ENCODE measurements at places on chromosomes 2 and 18.

DNA sequence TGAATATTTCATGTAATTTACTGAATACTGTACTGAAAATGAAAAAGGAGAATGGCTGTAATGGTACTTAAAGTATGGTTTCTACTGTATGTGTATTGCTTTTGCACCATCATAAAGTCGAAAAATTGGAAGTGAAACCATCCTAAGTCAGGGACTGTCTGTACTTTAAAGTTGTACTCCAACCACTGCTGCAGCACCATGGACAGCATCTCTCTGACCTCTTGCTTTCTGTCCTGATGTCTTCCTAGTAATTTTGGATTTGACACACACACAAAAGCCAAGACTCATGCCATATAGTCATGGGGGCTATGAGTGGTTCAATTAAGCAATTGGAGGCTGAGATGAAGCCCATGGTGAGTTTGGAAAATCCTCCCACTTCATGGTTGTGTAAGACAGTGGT lies 256.3 kb upstream of the PKDCC start:
- DNase-seq, result no peak

DNA sequence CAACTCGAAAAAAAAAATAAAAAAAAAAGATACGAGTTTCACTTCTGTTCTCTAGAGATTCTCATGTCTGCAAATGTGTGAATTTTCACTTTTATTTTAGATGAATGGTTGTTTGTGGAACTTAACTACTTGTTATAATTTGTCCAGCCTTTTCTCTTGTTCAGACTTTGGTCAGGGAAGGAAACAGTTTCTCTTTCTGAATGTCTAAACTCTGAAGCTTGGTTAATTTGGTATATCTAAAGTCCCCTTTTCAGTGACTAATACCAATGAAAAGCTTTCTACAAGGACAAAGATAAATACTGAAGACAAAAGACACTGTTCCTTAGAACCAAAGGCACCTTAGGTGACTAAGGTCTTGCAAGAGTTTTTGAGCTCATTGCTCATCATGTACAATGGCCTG lies 144.4 kb upstream of the PIEZO2 start:
- DNase-seq, result no peak

DNA sequence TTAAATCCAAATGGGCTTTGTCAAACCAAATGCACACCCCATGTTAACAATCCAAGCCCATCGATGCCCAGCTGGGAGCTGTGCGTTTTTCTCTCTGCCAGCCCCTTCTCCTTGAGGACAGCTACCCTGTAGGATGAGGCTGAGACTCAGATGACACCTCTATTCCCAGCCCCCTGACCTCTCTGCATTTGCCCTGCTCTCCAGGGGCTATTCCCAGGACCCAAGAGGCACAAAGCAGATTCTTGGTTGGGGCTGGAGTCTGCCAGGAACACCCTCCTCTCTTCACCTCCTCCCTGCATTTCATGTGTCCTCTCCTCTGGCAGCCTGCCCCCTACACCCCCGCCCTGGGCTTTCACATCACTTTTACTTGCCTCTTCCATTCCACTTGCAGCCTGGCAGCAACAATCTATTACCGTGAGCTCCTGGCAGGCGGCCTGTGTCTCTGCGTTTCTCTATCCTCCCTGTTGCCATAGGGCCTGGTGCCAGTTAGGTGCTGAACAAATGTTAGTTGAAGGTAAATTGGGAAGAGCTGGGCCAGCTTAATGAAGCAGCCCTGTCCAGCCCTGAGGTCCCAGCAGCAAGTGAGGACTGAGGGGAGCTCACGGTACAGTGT lies 51.8 kb downstream of the ADD2 start:
- no peak for DNase-seq

DNA sequence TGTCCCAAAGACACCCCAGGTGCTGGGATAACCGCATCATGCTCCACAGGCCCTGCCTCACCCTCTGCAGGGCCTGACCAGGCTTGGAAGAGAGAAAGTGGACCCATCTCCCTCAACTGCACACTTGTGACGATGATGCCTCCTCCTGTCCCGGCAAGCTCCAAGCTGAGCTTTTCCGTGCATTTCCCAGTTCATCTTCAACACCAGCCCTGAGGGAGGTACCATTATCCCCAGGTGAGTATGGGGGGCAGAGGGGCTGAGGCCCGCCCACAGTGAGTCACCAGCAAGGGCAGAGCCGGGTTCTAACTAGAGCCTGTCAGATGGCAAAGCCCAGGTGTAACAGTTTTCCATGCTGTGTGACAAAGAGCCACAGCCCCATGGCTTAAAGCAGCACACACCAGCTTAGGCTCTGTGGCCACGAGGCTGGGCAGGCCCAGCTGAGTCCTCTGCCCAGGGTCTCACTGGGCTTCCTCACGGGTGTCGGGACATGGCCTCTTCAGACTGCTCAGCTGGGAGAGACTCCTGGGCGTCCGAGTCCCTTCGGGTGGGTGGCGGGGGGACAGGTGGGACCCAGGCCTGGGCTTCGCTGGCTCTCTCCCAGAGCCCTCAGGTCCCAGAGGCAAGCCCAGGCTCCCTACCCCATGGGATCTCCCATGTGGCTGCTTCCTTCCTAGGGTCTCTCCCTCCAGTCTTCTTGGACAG lies 108.4 kb upstream of the OTOS start:
- DNase-seq, result no peak

- DNase-seq, result no peak
Observed at GRCh38 chr18:37019157-37019827, 190.4 kb downstream of the KIAA1328 start.

- no peak for DNase-seq
Observed at GRCh38 chr18:35816003-35816402, 156.5 kb upstream of the RMP24 start.

DNA sequence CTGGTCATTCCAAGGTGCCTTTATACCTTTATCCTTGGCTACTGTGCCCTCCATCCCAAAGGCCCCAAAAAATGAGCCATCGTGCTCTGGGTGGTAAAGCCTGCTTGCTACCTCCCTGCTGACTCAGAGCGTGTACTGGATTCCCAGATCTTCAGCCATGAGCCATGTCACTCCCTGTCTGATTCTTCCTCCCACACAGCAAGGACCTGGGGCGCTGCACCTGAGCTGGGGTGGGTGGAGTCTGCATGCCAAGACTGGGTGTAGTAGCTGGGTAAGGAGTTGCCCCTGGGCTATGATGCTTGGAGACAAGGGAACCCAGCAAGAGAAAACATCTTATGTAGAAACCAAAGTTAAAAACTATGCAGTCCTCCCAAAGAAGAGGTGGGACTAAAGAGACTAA lies 37.2 kb upstream of the APCDD1 start:
- DNase-seq, result no peak

GRCh38 chr18:24276994-24277393 lies 120.6 kb downstream of the OSBPL1A start:
- DNase-seq, result no peak

- no peak for DNase-seq
Observed at GRCh38 chr2:19051203-19051831, 307.1 kb downstream of the OSR1 start.

DNA sequence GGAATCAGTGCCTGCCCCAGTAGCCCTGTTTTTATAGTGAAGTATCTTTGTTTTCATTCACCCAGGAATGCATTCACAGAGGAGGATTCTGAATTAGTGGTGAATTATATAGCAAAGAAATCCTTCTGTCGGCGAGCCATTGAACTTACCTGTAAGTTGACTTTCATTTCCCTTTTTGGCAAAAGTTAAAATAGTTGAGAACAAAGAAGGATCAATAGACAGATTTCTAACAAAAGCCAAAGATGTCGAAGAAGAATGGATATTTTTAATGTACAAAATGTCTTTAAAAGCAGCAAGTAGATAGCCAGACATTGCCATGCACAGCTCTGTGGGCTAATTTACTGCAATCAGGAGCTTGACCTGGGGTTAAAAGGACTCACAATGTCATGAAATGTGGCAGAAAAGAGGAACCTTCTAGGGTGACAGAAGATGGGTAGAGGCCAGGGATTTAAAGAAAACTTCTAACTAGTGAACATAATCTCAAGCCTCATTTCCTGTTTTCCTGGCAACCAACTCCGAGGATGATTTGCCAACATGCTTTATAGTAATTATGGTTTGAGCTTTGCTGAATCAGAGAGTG lies 53.8 kb upstream of the TMEM87B start:
- no peak for DNase-seq

- no peak for DNase-seq
Observed at GRCh38 chr2:28280619-28281018, 112.0 kb upstream of the FOSL2 start.

DNA sequence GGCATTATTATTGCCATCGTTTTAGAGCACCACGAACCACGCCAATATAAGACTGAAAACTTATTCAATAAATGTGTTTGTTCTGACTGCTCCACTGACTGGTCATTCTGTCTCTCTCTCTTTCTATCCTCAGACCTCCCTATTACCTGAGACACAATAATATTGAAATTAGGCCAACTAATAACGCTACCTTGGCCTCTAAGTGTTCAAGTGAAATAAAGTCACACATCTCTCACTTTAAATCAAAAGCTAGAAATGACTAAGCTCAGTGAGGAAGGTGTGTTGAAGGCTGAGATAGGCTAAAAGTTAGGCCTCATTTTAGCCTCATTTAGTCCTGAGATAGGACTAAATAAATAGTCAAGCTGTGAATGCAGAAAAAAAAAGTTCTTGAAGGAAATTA lies 38.8 kb downstream of the G6PC2 start:
- DNase-seq, result no peak

DNA sequence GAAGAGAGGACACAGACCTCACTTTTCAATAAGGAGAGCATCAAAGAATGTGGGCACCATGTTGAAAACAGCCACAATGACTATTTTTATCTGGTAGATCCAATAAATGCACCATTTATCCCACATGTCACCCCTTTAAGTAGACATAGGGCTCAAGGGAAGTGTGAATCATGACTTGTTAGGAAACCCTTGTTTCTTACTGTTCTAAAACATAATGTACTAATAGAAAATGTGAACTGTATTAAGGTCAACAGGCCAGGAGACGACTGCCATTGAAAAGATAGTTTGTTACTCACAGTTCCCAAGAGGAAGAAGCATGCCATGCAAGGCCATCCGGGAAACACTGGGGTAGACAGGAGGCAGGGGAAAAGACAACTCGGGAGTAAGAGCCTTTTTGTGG lies 137.7 kb downstream of the EN1 start:
- no peak for DNase-seq

DNA sequence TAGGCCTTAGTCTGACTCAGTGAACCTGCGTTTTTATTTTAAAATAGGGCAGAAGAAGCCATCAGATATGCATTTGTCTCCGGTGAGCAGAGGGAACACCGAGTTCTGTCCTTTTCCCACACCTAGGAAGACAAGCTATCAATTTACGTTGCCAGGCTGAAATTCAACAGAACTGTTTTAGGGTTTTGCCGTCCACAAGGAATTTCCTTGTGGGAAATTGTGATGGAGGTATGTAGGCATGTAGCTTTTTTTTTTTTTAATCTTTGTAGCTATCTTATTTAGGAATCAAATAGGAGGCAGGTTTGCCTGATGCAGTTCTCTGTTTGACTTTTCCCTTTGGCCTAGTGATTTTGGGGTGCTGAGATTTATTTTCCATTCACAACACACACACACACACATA lies 62.0 kb upstream of the ASAP2 start:
- no peak for DNase-seq

- DNase-seq, result no peak
Observed at GRCh38 chr2:85195956-85196355, 62.8 kb downstream of the TCF7L1 start.

- no peak for DNase-seq
Observed at GRCh38 chr2:7427293-7428060, 510.3 kb downstream of the RNF144A start.

DNA sequence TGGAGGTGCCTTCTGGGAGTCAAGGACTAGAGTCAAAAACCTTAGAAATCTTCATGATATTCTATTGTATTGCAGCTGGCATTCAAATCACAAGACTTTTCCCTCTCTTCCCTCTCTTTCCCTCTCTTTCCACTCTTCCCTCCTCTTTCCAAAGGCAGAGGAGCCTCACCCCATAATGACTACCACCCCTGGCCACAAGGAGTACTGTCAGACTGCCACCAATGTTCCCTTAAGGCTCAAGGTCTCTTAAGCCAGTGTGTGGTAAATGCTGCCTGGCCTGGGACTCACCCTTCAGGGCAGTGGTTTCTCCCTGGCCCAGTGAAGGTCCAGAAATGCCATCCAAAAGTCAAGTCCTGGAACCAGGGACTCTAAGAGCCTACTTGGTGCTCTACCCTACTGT lies 605.9 kb upstream of the PKDCC start:
- no peak for DNase-seq

GRCh38 chr2:74831693-74832530 lies 2.0 kb upstream of the HK2 start:
- DNase-seq, result no peak

DNA sequence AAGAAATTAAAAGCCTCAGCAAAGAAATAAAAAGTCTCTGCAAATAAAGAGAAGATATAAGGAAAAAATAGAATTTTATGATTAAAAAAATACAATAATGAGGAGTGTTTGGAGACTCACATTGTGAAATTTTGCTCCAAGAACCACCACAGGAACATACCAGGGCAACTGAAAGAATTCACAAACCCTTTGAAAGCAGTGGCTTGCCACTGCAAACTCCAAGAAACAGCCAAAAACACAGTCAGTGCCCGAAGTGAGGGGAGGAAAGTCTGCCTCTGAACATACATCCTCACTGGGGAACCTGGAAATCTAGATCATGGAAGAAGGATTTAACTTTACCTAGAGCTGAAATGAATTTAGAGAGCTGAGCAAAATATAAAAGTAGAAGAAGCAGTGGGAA lies 33.1 kb downstream of the EVA1A start:
- DNase-seq, result no peak

DNA sequence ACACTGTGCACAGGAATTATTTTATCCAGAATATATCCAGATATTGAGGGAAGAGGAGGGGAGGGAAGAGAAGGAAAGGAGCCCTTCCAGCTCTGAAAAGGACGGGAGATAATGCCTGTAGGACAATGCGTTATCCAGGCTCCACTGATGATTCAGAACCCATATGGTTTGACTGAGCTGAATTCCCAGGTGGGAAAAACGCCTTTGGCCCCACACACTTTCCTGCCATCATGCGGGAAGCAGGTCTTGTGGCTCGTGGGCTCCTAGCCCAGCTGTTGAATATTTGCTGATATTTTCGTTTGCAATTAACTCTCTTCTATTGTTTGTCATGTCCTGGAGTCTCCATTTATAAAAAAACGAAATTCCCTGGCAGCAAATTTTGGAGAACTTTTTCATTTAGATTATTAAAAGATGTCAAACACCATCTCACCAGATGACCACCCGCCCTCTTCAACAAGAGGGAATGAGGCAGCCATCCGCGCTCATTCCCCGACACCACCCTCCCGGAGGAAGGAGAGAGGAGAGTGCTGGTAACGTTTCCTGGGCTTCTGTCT lies 8.9 kb downstream of the COL6A3 start:
- no peak for DNase-seq

GRCh38 chr2:20175931-20176330 lies 49.0 kb downstream of the SDC1 start:
- no peak for DNase-seq

Data from T-helper 22 cell (primary cell).